ENCODE measurements at places on chromosomes 5 and 9.

GRCh38 chr9:34996905-34997279 lies 7.3 kb downstream of the DNAJB5 start:
- no peak for DNase-seq

GRCh38 chr9:93821307-93821703 lies 133.8 kb downstream of the BARX1 start:
- DNase-seq, result no peak

DNA sequence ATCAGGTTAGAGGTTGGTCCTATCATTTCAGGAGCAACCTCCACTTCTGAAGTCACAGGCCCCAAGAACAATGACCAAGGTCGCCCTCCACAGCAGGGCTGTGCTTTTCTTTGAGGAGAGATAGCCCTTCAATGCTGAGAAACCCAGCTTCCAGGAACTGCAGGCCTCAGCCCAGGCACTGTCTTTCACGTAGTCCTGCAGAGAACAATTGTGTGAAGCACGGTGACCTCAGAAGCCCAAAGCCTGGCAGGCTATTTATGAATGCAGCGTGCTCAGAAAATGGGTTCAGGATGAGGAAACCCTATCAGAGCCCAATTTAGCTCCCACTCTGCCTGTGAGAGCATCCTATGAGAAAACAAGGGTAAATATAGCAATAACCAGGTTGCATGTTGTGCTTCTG lies 388.3 kb downstream of the PLK2 start:
- no peak for DNase-seq

GRCh38 chr5:566636-567309 lies 42.5 kb upstream of the SLC9A3 start:
- DNase-seq, result no peak

GRCh38 chr5:173744551-173744950 lies 128.1 kb upstream of the BOD1 start:
- no peak for DNase-seq

- DNase-seq, result no peak
These were observed 25.6 kb downstream of the FYB1 start for GRCh38 chr5:39193553-39194465.

- DNase-seq, result no peak
These were observed 25.8 kb downstream of the CAST start for GRCh38 chr5:96687812-96688453.

DNA sequence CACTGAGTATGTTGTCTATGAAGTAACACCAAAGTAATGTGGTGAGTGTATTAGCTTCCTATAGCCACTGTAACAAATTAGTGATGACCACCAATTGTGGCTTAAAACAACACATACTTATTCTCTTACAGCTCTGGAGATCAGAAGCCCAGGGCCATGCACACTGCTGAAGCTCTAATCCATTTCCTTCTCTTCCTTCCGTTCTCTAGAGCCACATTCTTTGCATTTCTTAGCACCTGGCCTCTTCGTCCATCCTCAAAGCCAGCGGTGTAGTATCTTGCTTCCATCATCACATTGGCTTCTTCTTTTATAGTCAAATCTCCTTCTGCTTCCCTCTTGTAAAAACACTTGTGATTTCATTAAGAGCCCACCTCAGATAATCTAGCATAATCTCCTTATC lies 230.3 kb upstream of the RFX3 start:
- no peak for DNase-seq

- no peak for DNase-seq
These were observed 14.7 kb upstream of the TMEM250 start for GRCh38 chr9:136133191-136133958.

GRCh38 chr5:131381777-131382176 lies 117.9 kb downstream of the CDC42SE2 start:
- no peak for DNase-seq

GRCh38 chr5:143979044-143979690 lies 167.2 kb downstream of the HMHB1 start:
- DNase-seq, result no peak

DNA sequence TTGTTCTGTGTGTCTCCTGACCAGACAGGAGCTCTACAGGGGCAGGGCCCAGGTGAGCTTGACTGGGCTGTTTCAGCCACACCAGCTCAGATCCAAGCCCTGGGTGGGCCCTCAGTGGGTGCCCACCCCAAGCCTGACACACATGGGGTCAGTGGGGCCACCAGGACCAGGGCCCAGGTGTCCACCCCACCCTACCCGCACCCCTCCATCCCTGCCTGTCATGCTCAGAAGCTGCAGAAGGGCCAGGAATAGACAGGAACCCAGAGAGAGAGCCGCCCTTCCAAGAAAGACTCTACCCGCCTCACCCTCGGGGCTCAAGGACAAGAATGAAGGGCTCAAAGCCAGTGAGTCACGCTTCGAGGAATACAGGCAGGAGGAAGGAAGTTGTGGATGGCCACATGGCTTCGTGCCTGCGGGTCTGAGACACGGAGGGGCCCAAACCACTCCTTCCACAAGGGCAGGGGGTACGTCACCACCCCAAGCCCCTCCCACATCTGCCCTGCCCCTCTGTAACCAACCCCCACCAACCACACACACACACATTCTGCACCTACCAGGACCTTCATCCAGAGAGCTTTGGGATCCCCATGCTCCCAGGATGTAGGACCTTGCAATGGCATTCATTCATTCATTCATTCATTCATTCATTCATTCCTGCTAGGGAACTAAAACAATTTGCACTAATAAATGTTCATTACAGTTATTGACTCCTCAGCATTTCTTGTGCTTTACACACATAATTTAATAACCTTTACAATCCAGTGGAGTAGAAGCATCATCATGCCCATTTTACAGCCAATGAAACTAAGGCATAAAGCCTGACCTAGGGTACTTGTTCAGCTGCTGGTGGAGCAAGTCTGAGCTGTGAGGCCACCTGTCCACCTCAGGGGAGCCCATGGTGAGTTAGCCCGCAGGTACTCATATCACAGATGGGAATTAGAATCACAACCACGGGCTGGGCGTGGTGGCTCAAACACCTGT lies 55.9 kb upstream of the STXBP1 start:
- DNase-seq, result no peak

DNA sequence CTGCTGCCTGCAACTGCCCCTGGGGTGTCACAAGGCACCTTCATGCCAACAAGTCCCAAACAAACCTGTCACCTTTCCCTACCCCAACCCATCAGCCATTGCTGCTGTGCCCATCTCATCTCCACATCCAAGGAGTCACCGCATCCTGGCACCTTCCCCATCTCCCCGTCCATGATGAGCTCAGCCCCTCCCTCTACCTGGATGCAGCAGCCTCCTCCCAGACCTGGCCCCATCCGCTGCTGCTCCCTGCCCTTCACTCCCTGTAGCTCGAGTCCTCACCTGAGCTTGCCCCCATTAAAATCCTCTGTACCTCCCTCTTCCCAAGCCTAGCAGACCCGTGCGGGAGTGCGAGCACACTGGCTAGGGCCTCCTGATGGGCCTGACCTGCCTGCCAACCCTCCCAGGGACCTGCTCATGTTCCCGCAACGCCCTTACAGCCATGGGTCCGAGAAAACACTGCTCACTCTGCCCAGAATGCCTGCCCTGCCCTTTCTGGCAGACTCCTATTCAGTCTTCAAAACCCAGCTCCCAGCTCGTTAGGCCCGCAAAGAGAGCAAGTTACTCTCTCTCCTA lies 110.6 kb downstream of the ADAMTS2 start:
- DNase-seq, result no peak

GRCh38 chr9:132241840-132242620 lies 80.2 kb downstream of the NTNG2 start:
- no peak for DNase-seq

GRCh38 chr5:58731641-58732040 lies 148.8 kb downstream of the RAB3C start:
- no peak for DNase-seq

DNA sequence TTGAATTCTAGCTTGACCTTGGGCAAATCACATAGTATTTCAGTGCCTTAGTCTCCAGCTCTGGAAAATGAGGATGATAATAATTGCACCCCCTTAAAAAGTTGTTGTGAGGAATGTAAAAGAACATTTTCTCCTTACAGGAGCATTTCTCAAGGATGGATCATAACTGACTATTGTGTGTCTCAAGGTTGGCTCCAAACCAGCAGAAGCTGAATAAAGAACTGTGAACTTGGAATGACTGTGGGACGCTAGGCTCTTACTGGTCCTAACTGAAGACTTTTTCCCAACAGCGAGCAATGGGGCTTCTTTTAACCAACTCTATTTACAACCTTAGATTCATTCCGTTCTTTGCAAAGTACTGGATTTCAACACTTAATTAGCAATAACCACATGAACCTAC lies 26.2 kb upstream of the GLRX start:
- no peak for DNase-seq

GRCh38 chr9:91412941-91413340 lies 10.7 kb downstream of the NFIL3 start:
- no peak for DNase-seq

DNA sequence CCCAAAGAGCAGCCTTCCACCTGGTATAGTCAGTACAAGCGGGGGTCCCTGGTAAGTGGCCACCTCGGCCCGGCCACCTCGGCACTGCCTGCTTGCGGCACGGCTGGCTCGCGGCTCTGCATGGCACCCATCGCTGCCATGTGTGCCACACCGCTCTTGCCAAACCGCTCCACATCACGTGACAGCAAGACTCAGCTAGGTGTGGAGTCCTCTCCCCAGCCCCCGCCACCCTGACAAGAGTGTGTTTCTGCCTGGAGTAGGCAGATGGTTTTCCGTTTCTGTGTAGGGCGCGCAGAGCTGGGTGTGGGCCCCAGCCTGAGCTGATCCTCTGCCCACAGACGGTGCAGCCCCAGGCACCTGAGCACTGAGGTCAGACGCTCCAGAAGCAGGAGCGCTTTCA lies 50.5 kb upstream of the FCN2 start:
- DNase-seq, result no peak

DNA sequence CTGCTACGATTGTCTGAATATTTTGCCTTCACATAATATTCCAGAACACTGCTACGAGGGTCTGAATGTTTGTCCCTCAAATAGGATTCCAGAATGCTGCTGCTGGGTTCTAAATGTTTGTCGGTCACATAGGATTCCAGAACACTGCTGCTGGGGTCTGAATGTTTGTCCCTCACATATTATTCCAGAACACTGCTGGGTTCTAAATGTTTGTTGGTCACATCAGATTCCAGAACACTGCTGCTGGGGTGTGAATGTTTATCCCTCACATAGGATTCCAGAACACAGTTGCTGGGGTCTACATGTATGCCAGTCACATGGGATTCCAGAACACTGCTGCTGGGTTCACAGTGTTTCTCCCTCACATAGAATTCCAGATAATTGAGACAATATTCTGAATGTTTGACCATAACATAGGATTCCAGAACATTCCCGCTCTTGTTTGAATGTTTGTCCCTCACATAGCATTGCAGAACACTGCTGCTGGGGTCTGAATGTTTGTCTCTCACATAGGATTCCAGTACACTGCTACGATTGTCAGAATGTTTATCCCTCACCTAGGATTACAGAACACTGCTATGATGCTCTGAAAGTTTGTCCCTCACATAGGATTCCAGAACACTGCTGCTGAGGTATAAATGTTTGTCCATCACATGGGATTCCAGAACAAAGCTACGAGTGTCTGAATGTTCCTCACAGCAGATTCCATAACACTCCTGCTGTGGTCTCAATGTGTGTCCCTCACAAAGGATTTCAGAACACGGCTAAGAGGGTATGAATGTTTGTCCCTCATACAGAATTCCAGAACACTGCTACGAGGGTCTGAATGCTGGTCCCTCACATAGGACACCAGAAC lies 201.8 kb downstream of the FOXD4L6 start:
- DNase-seq, result no peak

DNA sequence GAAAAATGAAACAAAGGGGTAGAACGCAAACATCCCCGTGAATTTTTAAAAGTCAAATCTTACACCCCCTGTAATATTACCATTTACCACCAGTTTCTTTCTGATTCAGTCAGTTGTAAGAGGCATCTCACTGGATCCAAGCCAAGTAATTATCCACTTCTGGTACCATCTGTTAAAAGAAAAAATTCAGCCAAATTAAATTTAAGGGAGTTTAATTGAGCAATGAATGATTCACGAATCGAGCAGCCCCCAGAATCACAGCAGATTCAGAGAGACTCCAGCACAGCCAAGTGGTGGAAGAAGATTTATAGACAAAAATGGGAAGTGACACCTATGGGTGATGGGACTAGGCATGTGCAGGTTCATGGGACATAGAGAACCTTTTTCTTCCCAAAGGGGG lies 29.9 kb upstream of the MTMR12 start:
- DNase-seq, result no peak

DNA sequence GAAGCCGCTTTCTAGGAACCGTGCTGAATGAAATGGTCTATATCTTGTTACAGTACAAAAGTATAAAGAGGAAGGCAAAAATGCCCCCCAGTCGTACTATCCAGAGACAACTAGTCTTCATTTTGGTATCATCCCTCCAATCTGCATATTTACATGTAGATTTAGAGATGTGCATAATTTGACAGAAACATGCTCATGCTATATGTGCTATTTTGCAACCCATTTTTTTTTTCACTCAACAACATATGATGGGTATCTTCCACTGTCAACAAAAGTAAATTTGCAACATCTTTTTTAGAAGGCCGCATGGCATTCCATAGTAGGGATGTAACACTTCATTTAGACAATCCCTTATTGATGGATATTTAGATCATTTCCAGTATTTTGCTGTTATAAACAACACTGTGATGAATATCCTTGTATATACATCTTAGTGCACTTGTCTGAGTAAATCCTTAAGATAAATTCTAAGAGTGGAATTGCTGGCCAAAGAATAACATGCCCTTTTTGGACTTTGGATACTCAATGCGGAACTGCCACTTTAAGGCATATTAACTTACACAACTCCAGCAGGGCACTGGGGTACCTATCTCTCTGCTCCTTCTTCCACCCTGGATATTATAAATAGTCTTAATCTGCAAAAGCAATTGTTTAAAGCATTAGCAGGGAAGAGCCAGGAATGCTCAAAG lies 71.1 kb upstream of the SH3PXD2B start:
- DNase-seq, result no peak

GRCh38 chr9:109150925-109151545 lies 16.0 kb downstream of the FRRS1L start:
- DNase-seq, result no peak

DNA sequence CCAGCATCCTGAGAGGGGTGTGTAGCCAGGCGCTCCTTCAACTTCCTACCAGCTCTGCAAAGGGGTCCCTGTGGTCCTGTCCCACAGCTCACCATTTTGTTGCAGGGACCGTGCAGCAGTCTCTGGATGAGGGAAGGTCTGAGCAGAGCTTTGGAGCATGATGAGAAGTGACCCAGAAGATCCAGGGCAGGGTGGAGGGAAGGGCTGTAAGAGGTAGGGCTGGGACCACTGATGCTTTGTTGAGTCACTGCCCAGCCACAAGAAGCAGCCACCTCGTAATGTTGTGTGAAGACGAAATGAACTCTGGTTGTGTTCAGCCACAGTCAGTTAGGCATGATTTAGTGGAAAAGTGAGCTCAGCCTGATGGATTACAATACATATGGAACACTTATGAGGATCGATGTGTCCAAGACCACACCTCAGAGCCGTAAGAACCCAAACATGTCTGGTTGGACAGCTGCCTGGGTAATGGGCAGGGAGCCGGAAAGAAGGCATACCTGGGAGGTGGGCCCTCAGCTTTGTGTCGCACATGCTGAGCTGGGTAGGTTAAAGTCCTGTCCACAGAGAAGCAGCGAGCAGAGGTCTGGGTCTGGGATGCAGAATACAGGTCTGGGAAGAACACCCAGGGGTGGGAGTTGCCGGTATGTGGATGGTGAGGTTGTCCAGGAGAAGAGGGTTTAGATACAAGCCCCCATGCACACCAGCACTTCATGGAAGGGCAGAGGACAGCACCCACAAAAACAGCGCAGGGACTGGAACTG lies 250.1 kb downstream of the GADD45G start:
- DNase-seq, result no peak

- DNase-seq, result no peak
These were observed 9.9 kb upstream of the GLIS3 start for GRCh38 chr9:4309806-4310205.

- no peak for DNase-seq
These were observed 174.7 kb upstream of the PRDM9 start for GRCh38 chr5:23332650-23333251.

All from stimulated activated CD4-positive, alpha-beta T cell treated with anti-CD3 and anti-CD28 coated beads, Interleukin-1b, Interleukin-23, amount 100 ng/mL, for 1 hour (primary cell).